ENCODE measurements at places on chromosomes 13 and 19. TPM values are rescaled to one million over a fixed set of nuclear protein-coding genes. Genes with fewer than 3 reads are reported as not detected.

C2CD4C gene
- total RNA-seq = 6.0 TPM

PCDH17 gene
- not detected for total RNA-seq

NCAN gene
- not detected for total RNA-seq

ZNF681 gene
- 7.0 TPM for total RNA-seq

LILRB1 gene
- not detected for total RNA-seq

LHB gene
- total RNA-seq = not detected

PSG3 gene
- 66.1 TPM for total RNA-seq

RAB3A gene
- total RNA-seq = 2.0 TPM

APLP1 gene
- total RNA-seq = 121 TPM

UFM1 gene
- total RNA-seq = 28.9 TPM

GRK1 gene
- 0.07 TPM for total RNA-seq

ZNF439 gene
- not detected for total RNA-seq

- no peak for DNase-seq
Measured at GRCh38 chr19:51116736-51117286, 7.9 kb upstream of the SIGLEC9 start.

GRCh38 chr13:71729441-71729840, 137.6 kb downstream of the DACH1 start:
- no peak for DNase-seq

DNA sequence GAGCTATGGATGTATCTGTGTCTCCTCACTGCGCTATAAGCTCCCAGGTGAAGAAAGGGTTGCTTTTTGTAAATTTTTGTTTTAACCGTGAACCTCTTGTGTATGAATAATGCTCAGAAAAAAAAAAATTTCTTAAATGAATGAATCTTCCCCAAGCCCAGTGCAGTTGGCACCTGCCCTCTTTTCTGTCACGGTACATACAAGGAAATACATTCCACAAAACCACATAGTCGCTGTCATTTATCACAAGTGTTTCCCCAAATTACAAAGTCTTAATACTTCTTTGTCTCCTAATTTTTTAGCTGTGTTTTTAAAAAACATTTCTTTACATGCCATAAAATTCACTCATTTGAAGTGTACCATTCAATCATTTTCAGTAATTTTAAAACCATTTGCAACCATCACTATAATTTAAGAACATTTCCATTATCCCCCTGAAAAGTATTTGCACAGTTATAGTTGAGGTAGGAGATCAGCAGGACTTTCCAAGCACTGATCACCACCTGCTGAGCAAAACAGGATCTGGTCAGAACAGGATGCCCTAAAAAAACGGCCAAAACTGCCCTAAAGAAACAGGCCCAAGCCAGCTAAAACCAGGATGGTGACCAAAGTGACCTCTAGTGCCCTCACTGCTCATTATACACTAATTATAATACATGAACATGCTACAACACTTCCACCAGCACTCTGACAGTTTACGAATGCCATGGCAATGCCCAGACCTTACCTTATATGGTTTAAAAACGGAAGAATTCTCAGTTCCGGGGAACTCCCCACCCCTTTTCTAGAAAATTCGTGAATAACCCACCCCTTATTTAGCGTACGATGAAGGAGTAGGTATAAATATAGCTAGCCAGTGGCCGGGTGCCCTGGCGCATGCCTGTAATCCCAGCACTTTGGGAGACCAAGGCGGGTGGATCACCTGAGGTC, 1.3 kb upstream of the TEX30 start:
- no peak for DNase-seq

DNA sequence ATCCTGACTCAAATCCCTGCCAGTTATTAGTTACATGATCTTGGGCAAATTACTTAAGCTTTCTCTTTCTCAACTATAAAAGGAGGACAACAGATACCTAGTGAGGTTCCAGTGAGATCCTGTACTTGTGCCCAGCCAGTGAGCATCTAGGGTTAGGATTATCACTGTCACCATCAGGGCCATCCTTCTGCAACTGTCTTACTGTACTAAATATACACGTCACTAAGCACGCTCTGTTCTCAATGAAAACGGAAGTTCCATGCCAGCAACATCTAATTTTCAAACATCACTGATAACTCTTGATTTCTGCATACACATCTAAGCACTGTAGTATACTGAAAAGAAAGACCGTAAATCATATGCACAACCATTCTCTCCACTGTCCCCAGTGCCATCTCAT, 70.0 kb downstream of the FOXO1 start:
- no peak for DNase-seq

- no peak for DNase-seq
Measured at GRCh38 chr19:55279340-55279739, 570 bp downstream of the HSPBP1 start.

DNA sequence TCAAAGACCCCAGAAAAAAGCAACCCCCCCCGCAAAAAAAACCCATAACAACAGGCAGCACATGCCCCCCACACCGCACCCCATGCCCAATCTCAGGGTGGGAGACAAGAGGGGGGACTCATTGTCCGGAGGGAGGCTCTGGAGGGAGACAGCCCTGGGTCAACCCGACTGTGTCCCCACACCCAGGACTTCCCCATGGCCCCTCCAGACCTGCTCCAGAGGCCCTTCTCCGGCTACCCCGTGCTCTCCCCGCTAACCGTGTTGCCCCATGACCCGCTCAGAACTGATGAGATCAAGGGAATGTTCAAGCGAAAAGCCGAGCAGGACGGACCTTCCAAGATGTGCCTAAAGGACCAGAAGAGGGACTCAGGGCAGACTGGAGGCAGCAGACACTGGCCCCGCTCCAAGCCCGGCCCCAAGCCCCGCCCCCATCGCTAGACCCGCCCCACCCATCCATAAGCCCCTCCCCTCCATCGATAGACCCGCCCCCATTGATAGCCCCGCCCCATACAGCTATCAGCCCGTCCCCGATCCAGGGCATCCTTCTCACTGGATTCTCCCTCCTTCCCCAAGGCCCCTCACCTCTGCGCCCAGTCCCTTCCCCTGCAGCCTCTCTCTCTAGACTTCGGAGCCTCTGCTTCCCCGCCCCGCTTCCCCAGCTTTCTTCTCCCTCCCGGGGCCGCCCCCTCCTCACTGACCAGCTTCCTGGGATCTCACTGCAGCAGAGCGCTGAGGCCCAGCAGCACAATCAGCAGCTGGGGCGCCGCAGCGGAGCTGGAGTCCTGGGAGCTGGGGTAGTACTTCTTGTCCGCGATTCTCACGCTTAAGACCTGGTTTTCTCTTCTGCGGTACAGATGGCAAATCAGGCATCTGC, 2.2 kb downstream of the BST2 start:
- peak; percentile 33 for DNase-seq

DNA sequence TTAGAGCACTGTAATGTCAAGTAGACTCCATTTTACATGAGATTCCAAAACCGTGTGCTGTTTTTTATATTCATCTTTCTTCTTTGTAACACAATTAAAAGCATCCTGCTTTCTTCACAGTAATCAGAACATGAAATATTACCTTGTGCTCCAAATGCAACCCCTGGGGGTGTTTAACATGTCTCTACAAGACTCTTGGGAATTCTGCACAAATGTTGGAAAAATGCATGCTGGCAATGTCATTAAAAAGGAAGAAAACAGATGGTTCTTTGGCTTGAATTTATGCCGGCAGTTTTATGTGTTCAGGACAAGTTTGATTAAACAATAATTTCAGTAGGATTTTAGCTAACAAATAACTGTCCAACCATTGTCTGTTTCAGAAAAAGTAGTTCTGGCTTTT, 159.1 kb downstream of the LIG4 start:
- DNase-seq = no peak

DNA sequence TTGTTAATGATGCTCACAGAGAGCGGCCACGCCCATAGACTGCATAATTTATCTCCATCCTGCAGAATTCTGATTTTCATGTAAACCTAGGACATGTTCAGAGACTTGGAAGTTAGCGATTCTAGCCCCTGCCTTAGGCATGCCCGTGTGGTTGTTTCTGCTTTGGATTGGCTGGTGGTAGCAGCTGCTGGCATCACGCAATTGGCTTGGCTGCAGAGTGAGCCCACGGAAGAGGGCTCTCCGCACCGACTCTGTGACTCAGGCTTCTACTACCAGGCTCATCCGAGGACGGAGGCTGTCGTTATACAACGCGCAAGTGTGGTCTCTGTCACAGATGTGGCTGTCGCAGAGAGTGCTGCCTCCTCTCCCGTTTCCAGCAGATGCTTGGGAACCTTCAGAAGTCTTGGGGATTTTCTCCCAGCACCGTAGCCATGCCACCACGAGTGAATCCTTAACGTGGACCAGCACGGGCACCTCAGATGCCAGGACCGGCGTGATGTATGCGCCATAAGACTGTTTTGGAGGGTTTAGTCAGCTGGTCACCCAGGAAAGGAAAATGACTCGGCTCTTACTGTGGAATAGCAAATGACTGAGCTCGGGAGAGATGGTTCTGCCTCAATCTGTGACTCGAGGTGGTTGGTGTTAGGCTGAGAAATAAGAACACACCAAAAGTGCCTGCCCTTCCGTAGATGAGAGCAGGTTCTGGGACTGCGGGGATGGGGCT, 61.0 kb upstream of the F7 start:
- peak; percentile 96 for DNase-seq

GRCh38 chr19:31283701-31284100, 65.5 kb downstream of the TSHZ3 start:
- no peak for DNase-seq

DNA sequence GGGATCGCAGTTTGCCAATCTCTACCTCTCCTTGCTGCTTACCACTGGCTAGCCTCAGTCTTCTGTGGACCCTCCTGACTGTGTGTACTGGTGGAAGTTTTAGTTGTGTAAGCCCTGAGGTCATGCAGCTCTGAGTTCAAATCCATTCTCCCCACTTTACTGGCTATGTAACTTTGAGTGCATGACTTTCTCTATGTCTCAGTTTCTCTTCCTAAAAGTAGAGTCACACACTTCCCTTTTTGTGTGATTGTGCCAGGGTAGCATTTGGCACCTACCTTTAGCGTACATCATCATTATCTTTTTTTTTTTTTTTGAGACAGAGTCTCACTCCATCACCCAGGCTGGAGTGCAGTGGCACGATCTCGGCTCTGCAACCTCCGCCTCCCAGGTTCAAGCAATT, 70.3 kb downstream of the MAP4K1 start:
- no peak for DNase-seq

DNA sequence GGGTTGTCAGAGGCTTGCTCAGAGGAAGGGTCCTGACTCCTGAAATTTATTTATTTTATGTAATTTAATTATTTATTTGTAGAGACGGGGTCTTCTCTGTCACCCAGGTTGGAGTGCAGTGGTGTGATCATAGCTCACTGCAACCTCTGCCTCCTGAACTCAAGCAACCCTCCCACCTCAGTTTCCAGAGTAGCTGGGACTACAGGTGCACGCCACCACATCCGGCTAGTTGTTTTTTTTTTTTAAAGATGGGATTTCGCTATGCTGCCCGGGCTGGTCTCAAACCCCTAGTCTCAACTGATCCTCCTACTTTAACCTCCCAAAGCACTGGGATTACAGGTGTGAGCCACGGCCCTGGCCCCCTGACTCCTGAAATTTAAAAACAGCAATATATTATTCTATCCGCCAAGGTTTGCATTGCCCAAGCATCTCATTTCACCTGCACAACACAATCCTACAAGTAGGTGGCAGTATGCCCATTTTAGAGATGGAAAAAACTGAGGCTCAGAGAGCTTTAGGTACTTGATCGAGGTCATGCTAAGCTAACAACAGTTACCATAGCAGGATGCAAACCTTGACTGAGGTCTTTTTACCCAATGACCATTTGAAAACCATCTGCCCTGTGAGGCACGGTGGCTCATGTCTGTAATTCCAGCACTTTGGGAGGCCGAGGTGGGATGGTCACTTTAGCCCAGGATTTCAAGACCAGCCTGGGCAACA, 18.1 kb downstream of the ARHGEF18 start:
- DNase-seq = no peak

GRCh38 chr13:94415500-94416237, 63.8 kb downstream of the DCT start:
- no peak for DNase-seq

DNA sequence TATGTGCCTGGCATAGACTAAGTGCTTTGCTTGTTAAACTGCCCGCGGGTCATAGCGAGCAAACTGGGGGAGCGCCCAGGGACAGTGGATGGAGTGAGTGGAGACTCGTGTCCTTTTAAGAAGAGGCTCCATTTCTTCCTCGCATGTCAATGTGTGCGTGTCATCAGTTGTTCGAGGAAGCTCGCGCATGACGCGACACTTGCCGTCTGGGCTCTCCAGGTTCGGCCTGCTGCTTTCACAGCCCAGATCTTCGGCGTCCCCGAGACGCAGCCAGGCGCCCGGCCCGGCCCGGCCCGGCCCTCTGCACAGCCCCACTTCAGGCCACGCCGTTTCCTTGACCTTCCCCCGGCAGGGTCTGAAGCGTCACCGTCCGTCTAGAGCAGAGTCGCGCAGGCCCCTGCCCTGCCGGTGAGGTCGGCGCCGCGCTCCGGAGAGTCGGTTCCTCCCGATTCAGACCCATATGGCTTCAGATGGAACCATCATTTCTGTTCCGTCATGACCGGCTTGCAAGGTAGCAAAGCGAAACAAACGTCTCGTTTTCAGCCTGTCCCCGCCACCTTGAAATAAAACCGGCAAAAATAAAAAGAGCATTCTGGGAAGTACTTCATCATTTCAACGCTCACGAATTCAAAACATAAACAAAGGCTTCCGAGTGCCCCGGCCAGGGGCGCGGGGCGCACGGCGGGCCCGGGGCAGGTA, 599 bp upstream of the ARHGEF7 start:
- DNase-seq = peak; percentile 61

- peak; percentile 40 for DNase-seq
Measured at GRCh38 chr19:42693760-42694350, 46.4 kb downstream of the PSG3 start.

- no peak for DNase-seq
Measured at GRCh38 chr19:51600940-51601580, 29.1 kb downstream of the SIGLEC5 start.

DNA sequence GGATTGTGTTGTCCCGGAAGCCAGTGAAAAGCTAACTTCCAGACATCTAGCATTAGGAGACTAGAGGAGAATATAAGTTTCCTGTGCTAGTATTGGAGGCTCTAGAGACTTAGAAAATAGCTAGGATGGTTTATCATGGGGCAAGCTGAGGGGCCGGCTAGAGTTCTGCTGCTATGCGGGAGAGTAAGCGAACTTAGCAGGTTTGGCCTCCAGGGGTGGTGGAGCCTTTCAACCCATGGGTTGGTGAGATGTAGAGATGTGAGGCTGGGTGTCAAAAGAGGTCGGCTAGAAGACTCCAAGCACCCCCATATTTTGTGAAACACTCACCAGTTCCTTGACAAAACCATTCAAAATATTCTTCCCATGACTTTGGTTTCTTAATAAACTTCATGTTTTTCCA, 4.4 kb downstream of the SULT2A1 start:
- no peak for DNase-seq

- no peak for DNase-seq
Measured at GRCh38 chr19:39679056-39679790, 23.5 kb downstream of the LGALS16 start.

GRCh38 chr13:91346850-91347201, 661 bp upstream of the MIR17HG start:
- DNase-seq = peak; percentile 17

GRCh38 chr19:27742041-27742440, 1470.9 kb downstream of the UQCRFS1 start:
- peak; percentile 51 for DNase-seq

All from G401 (cell line).